ENCODE measurements at places on chromosomes 4 and X. TPM values are rescaled to one million over a fixed set of nuclear protein-coding genes. Genes with fewer than 3 reads are reported as not detected.

GRCh38 chr4:54091637-54092404 is 8.1 kb upstream of the GSX2 start:
- no peak overlapping the region for H3K27ac ChIP-seq
- H3K4me3 ChIP-seq: peak overlapping the region; percentile 33
- peaks cover 15% of the 10 kb centered on the region for H3K4me1 ChIP-seq
- peak; percentile 73 for DNase-seq
- peaks cover 80% of the 10 kb centered on the region for H3K27me3 ChIP-seq
- no peaks in the 10 kb centered on the region for H3K36me3 ChIP-seq

DNA sequence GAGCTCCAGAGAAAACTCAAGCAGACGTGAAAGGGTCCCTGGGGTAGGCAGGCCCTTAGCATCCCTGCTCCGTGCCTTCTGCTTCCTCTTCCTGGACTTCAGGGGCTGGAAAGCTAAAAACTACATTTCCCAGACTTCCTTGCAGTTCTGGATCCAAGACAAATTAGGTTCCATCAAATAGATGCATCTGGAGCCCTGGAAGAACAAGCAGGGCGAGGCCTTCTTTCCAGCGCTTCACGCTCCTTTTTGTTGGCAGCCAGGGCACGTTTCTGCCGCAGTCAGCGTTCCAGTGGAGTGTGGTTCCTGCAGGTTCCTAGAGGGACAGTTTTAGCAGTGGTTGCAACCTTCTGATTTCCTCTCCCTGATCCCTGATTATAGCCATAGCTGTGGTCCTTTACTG is 53.6 kb upstream of the MSX1 start:
- H3K4me1 ChIP-seq: no peaks in the 10 kb centered on the region
- no peaks in the 10 kb centered on the region for H3K27me3 ChIP-seq
- DNase-seq: peak; percentile 93
- H3K27ac ChIP-seq: no peak overlapping the region
- H3K4me3 ChIP-seq: no peak overlapping the region

DNA sequence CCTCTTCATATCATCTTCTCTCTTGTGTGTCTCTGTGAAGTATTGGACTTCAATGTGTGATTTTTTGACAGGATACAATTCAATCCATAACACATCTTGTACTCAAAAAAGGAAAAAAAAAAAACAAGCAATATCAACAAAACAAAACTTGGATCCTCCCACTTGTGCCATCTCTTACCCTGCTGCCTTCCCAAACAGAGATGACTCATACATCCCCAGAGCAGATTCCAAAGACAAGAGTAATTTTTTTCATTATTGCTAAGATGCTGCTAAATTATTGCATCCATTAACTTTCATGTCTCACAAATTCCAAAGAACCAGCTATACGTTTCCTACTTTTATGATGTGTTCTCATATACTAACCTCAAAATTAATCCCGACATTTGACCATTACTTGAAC is 479.2 kb downstream of the GBA3 start:
- peaks cover 9% of the 10 kb centered on the region for H3K4me1 ChIP-seq
- no peak overlapping the region for H3K27ac ChIP-seq
- H3K4me3 ChIP-seq: no peak overlapping the region
- no peaks in the 10 kb centered on the region for H3K36me3 ChIP-seq
- no peaks in the 10 kb centered on the region for H3K27me3 ChIP-seq
- DNase-seq: no peak

DNA sequence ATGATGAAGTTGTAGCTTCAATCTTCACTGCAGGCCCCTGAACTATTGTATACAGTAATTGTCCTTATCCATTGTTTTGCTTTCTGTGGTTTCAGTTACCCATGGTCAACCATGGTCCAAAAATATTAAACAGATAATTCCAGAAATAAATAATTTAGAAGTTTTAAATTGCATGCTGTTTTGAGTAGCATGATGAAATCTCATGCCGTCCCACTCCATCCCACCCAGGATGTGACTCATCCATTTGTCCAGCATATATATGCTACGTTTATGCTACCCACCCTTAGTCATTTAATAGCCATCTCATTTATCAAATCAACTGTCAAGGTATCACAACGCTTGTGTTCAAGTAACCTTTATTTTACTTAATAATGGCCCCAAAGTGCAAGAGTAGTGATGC is 34.5 kb downstream of the IQCM start:
- H3K27ac ChIP-seq: no peak overlapping the region
- DNase-seq: no peak
- no peak overlapping the region for H3K4me3 ChIP-seq

DNA sequence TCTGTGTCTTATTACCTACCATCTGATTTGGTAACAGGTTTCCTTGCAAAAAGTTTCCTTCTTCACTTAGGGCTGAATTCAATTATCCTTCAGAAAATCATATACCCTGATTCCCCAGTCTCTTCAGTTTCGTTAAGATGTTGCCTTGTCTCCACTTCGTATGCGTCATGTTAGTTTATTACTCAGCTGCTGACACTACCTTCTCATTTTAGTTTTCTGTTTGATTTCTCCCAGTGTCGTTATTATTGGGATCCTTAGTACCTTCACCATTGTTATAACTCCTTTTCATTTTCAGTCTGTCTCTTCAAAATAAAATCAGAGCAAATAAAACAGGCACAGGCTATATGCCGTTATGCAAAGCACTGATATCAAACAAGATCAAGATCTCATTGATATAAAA is 87.5 kb upstream of the RBPJ start:
- no peaks in the 10 kb centered on the region for H3K27me3 ChIP-seq
- no peak overlapping the region for H3K27ac ChIP-seq
- no peaks in the 10 kb centered on the region for H3K36me3 ChIP-seq
- no peak overlapping the region for H3K4me3 ChIP-seq
- no peak for DNase-seq
- peaks cover 15% of the 10 kb centered on the region for H3K4me1 ChIP-seq

DNA sequence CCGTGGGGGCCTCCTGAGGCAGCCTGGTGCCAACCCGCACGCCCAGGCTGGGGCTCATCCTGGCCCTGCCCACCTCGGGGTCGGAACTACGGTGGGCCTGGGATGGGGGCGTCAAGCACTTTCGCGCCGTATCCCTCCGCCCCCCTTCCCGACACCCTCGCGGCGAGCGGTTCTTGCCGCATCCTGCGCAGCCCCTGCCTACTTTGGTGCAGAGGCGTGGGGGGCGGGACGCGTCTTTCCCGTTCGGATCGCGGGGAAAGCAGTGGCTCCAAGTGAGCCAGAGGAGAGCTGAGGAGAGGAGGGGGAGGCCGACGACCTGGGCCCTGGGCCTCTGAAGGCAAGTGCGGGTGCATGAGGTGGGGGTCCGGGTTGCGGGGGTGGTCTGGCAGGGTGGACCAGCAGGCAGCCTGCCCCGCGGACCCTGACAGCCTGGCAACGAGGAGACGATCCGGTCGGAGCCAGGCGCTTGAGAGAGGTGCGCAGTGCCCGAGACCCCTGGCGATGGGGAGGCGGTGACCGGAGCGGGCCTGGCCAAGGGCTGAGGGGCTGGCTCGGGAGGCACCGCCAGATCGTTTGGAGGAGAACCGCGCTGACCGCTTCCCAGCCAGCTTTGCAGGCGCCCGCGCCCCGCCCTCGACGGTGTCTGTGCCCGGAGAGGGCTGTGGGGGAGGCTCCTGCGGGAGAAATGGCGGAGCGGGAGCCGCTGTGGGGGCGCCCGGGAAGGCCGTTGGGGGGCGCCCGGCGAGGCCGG is at the start of gene GPRASP2:
Gene GPRASP2 (plus strand): TSS at position 233 of the 751 bp plus-strand sequence. CDS start 2,422 bp downstream, outside the sequence.
- DNase-seq: peak; percentile 80
- H3K36me3 ChIP-seq: no peaks in the 10 kb centered on the region
- no peaks in the 10 kb centered on the region for H3K4me1 ChIP-seq
- H3K4me3 ChIP-seq: peak within 1 kb of the TSS; percentile 57

DNA sequence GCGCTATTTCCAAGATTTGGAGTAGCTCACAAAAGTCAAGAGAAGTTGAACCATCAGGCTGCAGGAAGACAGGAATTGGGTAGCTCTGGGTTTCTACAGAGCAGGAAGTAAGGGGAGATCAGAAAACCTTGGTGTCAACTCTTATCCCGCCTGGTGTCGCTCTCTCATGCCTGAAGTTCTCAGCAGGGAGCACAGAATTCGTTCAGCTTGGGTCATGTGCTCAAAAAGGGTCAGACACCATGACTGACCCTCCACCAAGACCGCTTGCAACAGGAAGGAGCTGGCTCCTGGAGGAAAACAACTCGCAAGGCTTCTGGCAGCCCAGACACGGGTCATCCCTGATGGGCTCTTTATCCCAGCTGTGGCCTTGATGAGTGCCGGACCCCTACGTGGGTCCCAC is 93.7 kb upstream of the MSX1 start:
- H3K4me1 ChIP-seq: no peaks in the 10 kb centered on the region
- no peak overlapping the region for H3K27ac ChIP-seq
- no peaks in the 10 kb centered on the region for H3K36me3 ChIP-seq
- no peak overlapping the region for H3K4me3 ChIP-seq
- H3K27me3 ChIP-seq: no peaks in the 10 kb centered on the region

Gene CYBB
- total RNA-seq: 110 TPM

Gene ENPEP
- 26.3 TPM for total RNA-seq

Gene TCP11X1
- not detected for total RNA-seq

Gene RASSF6
- 2.7 TPM for total RNA-seq

Gene TCEAL5
- total RNA-seq: not detected
